Left lobe of liver (tissue), 2 donors: ENCODE measurements at places on chromosomes 5 and 9. TPM values are rescaled to one million over a fixed set of nuclear protein-coding genes. Genes with fewer than 3 reads are reported as not detected.
A peak's percentile ranks its signal among the peaks of the same experiment; 100 is the strongest.

IL9 gene
- not detected for total RNA-seq

CMYA5 gene
- 1.3 TPM for total RNA-seq

HAVCR2 gene
- 2.9 TPM for total RNA-seq

C9orf40 gene
- 2.0 TPM for total RNA-seq

DNA sequence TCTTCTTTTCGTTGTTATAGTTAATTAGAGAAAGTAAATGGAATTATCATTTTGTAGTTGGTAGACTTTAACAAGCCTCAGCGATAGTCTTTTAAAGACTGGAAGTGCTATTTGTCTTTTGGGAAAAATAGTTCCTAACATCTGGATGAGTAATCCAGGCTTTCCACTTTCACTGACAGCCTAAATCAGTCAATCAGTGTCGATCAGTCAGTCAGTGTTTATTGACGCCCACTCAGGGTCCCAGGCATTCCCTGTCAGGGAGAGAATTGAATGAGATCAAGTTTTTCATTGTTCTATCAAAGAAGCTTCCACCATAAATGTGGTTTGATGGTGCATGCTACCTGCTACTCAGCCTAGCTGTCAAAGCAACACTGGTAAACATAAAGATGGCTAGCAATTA is 2.6 kb downstream of the ABL1 start:
- DNase-seq: no peak

DNA sequence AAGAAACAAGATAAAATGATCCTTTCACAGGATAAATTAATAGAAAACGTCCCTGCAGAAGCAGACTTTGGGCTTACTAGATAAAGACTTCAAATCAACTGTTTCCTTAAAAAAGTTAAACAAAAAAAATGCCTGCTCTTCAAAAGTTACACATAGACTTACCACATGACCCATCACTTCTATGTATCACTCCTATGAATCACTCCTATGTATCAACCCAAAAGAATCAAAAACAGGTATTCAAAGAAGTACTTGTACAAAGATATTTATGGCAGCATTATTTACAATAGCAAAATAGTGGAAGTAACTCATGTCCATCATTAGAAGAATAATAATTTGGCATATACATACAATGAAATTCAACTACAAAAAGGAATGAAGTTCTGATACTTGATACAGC is 56.3 kb upstream of the PRDM9 start:
- no peak for DNase-seq

- no peak for DNase-seq
Observed at GRCh38 chr9:108278341-108278740, 577.4 kb downstream of the ACTL7B start.

GRCh38 chr9:86670536-86670935 is 276.8 kb downstream of the GAS1 start:
- no peak for DNase-seq

DNA sequence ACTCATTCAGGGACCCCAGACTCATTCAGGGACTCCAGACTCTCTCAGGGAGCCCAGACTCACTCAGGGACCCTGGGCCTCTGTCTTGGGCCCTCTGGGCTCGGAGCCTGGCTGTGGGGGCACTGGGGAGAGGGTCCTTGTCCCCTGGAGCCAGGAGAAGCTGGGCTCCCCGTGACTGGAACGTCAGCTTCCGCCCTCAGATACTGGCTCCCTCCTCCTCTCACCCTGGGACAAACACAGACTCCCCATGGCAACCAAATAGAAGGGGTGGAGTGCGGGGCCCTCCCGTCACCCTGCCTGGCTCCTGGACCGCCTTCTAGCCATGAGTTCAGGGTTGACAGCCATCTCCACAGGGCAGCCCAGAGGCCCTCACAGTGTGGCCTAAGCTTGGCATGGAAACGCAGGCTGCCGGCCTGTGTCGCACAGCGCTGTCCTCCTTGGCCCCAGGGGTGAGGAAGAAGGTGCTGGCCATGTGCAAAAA is 27.6 kb downstream of the ZDHHC11B start:
- DNase-seq: no peak

DNA sequence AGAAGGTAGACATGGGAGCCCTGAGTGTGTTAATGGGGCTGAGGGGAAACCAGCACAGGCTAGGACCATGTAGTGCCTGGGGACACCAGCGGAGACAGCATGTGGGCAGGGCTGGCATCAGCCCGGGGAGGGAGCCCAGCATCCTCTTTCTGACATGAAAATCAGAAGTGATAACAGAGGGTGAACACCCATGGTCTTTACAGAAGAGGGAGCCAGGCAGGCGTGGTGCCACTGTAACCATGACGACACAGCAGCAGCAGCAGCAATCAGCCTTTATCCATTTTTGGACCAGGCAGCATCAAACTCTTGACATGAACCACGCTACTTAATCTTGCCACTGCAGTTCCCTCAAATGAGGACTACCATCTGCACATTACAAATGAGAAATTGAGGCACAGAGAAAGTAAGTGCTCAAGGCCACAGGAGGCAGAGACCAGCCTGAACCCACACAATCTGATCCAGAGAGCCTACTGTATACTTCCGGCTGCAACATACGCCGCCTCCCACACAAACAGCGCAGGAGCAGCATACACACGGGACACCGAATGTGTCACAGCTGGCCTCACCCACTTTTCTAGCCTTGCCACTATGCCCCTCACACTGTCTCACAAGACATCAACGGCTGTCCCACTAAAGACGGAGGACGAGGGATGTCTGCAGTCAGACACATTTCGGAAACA is 23.8 kb downstream of the CAMSAP1 start:
- DNase-seq: no peak

- DNase-seq: no peak
Observed at GRCh38 chr9:135385793-135386192, 93.8 kb upstream of the PPP1R26 start.

DNA sequence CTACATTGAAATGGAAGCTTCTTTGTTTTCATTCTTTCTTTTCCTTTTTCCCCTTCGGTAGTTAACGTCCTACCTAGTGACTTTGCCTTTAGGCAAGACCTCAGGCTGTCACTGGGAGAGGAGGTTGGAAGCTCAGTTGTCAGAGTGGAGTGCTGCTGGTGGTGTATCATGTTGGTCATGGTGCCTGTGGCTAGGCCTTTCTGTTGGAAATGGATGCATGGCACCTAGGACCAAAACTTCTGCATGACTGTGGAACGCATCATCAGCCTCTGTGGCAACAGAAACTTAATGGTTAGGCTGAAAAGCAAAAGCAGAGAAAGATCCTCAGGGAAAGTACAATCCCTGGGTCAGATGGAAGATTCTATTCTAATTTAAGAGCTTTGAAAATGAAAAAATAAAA is 57.9 kb downstream of the OSTF1 start:
- DNase-seq: no peak

GRCh38 chr5:168827636-168828035 is 248.5 kb upstream of the PANK3 start:
- DNase-seq: no peak

DNA sequence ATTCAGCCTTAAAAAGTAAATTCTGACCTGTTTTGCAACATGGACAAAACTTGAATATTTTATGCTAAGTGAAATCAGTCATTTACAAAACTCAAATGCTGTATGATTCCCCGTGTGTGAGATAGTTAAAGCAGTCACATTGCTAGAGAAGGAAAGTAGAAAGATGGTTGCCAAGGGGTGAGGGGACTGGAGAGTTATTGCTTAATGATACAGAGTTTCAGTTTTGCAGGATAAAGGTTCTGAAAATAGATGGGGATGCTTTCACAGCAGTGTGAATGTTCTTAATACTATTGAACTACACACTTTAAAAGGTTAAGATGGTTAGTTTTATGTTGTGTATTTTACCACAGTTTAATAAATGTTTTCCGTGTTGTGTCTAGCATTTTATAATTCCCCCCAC is 51.2 kb downstream of the SGCD start:
- no peak for DNase-seq

DNA sequence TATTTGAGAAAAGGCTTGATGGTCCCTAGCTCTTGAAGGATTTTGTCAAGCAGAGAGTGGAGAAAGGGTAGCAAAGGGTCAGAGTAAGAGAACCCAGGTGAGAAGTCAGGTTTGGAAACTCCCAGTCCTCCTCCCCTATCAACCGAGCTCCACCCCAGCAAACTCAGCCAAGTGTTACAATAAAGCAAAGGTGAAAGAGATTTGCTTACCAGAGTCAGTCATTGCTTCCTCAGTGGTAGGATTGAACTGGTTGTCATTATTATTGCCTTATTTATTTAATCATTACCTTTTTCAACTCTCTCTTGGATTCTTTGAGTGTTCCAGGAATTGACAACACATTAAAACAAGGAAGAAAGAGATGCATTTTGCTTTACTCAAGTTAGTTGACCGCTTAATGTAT is 80.5 kb downstream of the RFK start:
- DNase-seq: no peak

GRCh38 chr9:133954862-133955529 is 37.1 kb downstream of the VAV2 start:
- no peak for DNase-seq

- DNase-seq: no peak
Observed at GRCh38 chr9:15513335-15513734, 2.6 kb upstream of the PSIP1 start.

DNA sequence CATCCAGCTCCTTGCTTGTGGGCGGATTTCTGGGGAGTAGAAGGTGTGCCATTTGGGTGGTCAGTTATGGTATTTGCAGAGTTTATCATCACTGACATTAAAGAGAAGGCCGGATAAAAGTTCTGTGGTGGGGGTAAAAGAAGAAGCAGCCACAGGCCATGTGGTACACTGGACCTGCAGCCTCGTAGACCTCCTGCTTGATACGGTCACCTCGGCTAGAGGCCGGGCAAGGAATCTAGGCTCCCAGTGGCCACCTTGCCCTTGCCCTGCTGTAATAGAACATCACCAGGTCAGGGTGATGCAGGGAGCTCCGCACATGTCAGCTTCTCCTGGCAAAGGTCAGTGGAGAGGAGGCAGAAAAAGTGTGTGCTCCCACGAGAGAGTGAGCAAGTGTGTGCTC is 376.1 kb upstream of the IRX4 start:
- DNase-seq: no peak

DNA sequence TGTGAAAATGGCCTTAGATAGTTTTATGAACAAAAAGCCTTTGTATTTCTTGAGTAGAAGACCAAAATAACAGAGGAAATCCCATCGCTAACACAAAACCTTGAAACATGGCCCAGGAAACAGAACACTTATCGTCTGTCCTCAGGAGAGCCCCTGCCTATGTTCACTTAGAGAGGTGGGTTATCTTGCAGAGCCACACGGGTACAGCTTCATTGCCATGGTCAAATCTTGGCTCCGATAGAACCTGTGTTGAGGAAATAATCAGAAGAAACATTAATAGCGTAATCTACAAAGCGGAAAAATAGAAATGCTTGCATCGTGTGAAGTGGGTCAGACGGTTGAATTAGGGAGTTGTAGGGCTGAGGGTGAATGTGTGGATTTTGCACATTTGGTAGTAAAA is 216.1 kb downstream of the MAST4 start:
- no peak for DNase-seq

DNA sequence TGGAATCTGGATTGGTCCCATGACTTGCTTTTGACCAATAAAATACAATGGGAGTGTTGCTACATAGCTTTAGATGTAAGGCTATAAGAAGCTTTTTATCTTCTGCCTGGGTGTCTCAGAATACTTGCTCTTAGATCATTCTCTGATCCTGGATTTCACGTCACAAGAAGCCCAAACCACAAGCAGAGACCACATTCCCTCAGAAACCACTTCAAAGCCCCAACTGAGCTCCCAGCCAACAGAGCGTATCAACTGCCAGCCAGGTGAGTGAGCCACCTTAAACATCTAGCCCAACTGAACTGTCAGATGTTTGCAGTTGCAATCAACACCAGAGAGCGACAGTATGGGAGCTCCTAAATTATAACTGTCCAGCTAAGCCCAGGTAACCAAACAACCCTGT is 687.1 kb downstream of the TLE1 start:
- DNase-seq: no peak

DNA sequence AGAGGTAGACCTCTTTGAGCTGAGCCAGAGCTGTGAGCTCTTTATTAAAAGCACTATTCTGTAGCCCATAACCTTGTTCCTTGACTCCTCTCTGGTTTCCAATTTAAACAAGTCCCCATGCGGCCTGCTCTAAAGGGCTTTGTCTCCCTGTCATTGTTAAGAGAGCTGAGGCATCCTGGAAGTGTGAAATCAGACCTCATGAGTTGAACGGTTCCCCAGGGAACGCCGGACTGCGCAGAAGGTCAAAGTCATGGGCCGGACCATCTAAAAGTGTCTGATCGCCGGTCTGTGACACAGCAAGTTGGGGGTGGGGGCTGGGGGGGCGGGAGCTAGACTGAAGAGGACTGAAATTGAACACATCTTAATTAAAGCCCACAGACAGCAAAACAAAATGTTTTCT is 265.8 kb downstream of the SLF1 start:
- DNase-seq: no peak

GRCh38 chr9:126526218-126527108 is 87.3 kb upstream of the LMX1B start:
- DNase-seq: no peak

GRCh38 chr5:172114875-172115422 is 73.1 kb downstream of the STK10 start:
- DNase-seq: no peak

DNA sequence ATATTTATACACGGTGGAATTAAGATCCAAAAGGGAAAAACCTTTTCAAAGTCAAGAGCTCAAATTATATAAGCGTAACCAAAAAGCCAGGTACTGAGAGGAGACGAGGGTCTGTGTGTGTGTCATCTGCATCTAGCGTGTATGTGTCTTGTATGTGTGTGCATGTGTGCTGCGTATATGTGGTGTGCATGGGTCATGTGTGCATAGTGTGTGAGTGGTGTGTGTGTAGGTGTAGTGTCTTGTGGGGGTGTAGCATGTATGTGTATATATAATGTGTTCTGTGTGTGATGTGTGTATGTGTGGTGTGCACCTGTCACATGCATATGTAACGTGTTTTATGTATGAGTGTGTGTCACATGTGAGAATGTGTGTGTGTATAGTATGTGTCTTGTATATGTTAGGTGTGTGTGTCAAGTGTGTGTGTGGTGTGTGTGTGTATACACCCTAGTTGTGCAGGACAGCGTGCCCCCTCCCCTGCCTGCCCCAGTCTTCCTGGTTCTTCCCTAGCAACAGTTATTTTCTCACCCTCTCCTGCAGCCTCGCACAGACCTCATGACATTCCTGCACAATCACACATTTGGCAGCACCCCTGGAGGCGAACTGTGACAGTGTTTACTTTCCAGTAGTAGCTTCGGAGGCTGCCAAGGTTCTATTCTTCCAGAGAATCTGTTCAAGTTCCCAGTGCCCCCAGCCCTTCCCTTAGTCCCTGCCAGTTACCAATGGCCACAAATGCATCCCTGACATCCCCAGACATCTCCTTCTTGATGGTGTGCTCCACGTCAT is 27.1 kb upstream of the TNIP1 start:
- DNase-seq: peak; percentile 85

DNA sequence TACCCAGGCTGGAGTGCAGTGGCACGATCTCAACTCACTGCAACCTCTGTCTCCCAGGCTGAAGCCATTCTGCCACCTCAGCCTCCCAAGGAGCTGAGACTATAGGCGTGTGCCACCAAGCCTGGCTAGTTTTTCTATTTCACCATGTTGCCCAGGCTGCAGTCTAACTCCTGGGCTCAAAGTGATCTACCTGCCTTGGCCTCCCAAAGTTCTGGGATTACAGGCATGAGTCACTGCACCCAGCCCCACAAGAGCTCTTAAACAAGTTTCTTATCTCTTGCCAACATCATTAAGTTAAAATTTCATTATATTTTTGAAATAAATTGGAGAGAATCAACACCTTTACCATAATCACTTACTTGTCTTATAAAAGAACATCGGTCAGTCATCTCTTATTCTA is 280.3 kb downstream of the ARHGEF28 start:
- no peak for DNase-seq
